ENCODE measurements at places on chromosomes 4 and X.

DNA sequence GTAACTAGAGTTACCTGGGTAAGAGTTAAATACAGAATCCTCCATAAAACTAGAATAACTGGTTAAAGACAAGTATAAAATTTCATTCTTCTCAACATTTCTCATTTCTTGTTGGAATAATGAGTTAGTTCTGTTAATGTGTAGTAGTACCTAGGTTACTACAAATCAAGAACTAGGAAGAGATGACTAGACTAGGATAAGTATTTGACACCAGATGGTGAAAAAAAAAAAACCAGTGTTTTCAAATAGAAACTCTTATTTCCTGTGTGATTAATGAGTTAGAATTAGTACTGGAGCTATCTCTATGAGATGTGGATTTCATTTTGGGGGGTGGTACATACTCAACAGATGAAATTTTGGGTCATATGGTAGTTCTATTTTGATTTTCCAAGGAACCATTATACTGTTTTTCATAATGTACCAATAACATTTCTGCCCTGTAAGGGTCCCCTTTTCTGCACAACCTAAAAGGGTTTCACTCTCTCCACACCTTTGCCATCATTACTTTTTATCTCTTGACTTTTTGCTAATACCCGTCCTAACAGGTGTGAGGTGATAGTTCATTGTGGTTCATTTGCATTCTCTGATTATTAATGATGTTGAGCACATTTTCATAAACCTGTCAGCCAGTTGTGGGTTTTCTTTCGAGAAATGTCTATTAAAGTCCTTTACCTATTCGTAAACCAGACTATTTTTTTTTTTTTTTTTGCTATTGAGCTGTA, 1.7 kb upstream of the VCX start:
- DNase-seq = no peak

GRCh38 chrX:8879750-8880149, 78.6 kb upstream of the FAM9A start:
- no peak for DNase-seq

DNA sequence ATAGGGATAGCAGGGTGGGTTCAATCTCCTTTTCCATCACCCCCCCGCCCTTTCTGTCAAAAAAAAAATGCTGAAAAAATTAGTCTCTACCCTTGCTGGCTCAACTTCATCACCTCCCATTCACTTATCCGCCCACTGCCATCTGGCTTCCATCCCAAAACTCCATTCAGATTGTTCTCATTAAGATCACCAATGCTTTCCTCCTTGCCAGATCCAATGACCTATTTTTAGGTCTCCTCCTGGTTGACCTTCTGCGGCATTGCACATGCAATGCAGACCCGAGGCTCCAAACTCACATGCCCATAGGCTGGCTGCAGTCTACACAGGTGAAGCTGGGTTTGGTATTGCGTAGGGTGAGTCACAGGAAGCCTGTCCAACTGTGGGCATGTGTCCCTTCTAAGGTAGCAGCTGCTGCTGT, 21.1 kb upstream of the STIM2 start:
- no peak for DNase-seq

DNA sequence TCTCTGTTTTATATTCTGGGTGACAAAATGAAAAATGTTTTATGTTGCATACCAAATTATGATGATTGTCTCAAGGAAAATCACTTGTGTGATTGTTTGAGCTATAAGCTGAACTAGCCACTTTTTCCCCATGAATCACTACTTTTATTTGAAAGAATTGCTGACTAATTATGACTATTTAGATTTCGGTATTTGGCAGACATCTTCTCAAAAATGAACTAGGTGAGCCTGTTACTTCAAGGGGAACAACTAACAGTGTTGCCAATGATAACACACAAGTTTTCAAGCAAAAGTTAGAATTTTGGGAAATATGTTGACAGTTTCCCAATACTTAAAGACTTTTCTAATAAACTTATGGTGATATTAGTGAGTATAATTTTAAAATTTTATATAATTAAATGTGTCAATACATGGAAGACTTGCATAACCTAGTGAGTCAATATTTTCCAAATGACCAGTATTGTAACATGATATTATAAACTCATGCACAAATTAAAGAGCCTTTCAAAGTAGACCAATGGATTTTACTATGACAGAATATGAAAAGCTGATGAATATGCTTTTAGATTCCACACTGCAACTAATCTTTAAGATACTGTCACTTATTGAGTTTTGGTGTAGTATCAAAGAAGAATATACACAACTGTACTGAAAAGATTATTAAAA, 187.7 kb upstream of the GATB start:
- DNase-seq = no peak

DNA sequence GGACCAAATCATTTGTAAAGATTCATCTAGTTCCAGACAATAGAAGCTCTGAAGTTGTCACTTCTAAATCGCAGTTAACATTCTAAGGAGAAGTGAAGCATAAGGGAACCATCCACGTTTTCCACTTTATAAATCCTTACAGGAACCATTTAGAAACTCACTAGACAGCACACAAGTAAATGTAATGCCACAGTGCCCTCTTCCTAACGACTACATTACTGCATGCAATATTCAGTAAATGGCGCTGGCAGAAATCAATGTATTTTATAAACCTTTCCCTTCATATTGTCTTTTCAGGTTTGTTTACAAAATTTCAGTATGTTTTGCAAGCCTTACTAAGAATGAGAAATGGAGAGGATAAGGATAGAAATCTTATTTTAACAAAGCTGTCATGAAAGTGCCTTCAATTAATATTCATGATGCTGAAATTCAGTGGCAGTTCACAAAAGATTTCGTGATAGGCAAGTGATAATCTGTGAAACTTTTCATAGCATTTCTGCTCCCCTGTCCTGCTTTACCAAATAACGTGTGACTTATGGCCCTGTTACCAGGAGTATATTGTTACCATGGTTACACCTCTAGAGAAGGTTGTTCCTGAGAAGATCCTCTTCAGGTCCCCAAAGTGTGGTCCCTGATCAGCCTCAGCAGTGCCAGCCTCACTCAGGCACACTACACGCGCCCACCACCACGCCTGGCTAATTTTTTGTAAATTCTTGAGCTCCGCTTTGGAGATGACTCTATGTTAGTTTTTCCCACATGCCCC, 54.2 kb downstream of the TMA16 start:
- DNase-seq = peak; percentile 53

DNA sequence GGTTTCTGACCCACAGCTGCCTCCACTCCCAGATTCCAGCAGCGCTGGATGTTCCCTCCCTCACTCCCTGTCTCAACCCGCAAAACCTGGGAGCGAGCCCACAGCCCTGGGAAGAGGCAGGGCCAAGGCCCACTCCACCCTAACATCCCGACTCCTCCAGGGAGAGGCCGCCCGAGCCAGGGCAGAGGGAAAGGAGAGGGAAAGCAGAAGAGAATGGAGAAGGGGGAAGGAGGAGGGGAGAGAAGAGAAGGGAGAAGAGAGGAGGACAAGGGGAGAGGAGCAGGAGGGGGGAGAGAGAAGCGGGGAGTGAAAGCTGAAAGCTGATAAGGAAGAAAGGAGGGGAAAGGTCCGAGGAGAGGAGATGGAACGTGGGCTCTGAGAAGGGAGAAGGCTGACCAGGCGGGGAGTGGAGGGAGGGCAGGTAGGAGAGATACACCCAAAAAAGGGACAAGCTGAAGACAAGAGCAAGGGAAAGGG, 120.2 kb upstream of the PJA1 start:
- no peak for DNase-seq

DNA sequence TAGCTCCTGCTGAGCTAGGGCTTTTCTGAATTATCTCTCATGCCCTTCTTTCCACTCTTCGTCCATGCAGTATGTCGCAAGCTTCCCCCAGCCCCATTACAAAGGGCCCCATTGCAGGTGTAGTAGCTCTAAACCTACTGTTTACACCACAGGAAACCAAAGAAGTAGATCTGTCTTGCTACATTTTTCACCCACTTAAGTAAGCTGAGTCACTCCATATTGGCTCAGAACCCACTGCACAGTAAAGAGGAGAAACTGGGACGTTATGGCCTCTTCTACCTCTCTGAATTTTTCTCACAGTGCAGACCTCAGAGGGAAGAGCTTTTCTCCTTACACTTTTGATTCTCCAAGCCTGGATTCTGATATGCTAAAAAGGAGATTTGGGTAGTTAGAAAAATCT, 200.2 kb downstream of the SMARCA1 start:
- DNase-seq = no peak

GRCh38 chr4:107552306-107552705, 167.7 kb downstream of the PAPSS1 start:
- DNase-seq = no peak

DNA sequence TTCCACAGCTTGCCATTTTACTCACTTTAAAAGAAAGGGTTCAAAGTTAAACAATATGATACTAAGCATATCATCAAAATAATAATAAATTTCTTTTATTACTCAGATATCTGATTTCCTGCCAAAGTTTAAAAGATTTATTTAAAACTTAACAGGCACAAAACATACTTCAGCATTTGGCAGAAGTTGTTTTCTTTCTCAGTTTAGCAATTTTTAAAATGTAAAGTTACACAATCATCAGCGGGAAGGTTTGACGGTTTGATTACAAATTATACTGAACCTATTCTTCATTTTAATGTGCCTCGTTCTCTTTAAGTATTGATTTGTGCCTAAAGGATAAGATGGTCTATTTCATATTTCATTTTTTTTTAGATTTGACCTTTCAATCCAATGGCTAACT, 227.2 kb downstream of the APBB2 start:
- DNase-seq = no peak

DNA sequence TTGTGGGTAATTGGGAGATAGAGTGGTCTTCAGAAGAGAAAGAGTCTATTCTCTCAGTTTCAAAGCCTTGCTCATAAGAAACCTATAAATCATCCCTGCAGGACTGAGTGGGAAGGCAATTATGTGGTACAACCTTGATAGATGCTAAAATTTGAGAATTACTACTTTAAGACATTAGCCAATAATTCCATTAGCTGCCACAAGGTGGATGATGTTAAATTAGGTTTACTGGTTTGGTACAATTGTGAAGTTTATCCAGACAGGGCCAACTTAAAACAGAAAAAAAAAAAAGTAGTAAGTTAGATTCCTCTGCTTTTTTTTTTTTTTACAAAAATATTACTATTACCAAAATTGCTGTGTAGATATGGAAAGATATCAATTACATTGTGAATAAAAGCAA, 73.2 kb upstream of the AMOT start:
- DNase-seq = no peak

DNA sequence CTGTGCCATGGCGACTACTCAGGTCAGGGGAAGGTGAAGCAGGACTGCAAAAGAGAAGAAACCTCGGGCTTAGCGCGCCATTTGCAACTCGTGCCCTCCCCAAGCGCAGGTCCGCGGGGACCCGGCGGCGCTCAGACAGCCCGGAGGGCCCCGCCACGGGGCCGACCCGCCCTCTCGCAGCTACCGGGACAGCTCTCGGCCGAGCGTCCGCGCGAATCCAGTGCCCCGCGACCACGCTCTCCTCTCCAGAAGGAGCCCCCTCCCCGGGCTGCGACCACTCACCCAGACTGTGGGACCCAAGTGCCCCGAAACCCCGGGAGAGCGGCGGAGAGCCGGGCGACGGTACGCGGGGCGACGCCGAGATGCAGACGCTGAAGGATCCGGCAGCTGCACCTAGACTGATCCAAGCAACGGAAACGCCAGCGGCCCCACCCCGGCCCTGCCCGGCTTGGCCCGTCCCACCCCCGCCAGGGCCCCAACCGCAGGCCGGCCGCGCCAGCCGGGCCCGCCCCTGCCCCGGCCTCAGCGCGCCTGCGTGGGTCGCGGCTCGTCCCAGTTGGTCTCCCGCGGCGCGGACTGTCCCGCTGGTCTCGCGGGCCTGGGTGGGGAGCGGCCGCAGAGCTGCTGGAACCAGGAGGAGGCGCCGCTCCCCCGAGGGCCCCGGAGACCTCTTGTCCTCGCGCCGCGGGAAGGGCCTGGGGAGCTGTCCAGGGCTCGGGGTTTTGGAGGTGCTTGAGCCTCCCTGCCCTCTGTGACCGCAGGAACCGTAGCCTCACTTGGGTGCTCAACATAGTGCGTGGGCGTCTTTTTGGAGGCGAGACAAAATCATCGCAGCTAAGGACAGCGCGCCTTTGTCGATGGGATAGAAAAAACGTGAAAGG, at the start of gene ANXA5:
ANXA5 (minus strand) TSS at position 400 of the 881 bp plus-strand sequence; CDS start at position 9, 391 bp downstream.
- no peak for DNase-seq

DNA sequence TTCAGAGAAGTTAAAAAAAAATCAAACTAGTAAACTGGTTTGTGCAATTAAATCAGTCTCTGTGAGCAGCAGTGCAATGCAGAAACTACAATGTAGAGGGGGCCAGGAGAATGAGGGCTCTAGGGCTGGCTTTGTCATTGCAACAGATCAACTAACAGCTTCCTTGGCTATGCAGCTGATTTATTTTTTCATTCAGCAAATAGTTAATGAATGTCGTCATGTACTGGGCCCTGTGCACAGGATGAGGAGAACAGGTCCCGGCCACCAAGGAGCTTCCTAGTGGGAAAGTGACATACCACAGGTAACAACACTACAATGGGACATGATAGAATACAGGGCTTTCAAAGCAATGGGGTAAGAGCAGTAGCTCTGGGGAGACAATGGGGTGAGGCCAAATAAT, 190.1 kb downstream of the NSUN7 start:
- no peak for DNase-seq

GRCh38 chrX:48753708-48754228, 7.8 kb upstream of the GLOD5 start:
- no peak for DNase-seq

DNA sequence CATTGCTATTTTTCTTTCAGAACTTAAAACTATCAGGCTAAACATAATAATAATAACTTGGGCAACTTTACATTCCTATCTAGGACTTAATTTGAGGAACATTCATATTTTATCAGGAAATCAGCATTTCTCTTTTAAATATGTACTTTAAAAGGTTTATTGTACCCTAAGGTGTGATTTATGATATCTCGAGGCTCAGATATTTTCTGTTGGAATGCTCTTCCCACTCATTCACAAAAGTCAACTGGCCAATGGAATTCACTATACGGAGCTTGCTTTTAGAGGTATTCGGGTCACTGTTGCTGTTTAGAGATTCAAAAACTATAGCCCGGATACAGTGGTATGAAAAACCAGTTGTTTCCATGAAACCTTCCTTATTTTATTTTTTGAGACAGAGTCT, 328.3 kb downstream of the GBA3 start:
- DNase-seq = no peak

- DNase-seq = no peak
Observed at GRCh38 chr4:158299459-158300007, 89.2 kb downstream of the TMEM144 start.

GRCh38 chrX:105302246-105302645, 81.8 kb upstream of the TEX13A start:
- no peak for DNase-seq

DNA sequence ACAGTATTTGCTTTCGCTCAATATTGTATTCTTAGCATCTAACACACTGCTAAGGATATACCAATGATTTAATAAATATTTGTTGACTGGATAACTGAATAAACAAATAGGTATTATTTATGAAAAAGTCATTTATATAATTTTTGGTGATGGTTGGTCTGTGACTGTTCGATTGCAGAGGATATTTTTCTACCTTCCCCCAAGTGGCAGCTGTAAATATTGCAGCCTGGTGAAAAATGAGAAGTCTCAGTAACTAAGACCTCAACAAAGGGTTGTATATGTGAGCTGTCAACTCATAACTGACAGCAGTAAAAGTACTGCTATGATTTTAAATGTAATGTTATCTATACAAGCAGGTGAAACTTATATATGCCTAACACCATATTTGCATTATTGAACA, 36.0 kb downstream of the HTR2C start:
- DNase-seq = no peak
